ENCODE measurements at places on chromosomes 2 and 18.

DNA sequence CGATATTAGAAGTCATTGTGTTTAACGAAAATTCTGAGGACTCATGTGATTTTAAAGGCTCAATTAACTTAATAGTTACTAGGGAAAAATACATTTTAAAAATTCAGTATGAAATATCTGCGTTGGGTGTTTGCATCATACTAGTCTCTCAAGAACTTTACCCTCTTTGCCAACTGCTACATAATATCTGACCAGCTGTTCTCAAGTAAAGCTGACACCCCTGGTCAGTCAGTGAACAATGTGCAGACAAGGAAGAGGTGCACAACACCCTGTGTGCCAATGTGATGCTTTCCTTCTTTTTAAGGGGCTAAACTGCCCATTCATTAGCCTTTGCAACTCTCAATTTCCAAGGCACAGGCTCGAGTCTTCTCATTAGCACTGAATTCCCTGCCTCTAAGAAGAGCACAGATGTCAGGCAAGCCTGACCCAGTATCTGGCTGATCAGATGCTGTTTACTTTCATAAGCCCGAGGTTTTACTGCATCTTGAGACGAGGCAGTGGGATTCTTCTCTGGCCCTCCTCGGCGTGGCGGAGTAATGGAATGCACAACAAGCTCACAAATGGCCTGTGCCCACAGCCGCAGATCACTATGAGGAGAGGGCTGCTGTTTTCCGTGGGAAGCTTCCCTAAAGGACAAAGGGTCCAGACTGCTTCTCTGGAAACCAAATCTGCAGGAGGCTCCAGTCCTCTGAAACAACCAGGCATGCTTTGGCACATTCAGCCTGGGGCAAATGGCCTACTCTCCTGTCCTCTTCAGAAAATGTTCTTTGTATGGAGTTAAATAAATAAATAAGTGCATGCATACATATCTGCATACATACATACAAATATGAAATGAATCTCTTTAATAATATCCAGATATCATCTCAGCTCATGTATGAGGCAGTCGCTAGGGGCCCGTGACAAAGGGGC, 240.3 kb downstream of the ZNF521 start:
- DNase-seq: no peak
- H3K4me1 ChIP-seq: no peaks in the 10 kb centered on the region
- H3K36me3 ChIP-seq: no peaks in the 10 kb centered on the region
- no peak overlapping the region for H3K27ac ChIP-seq
- no peak overlapping the region for H3K4me3 ChIP-seq

GRCh38 chr2:142286618-142287017, 155.8 kb upstream of the LRP1B start:
- H3K4me1 ChIP-seq: no peaks in the 10 kb centered on the region
- no peaks in the 10 kb centered on the region for H3K27me3 ChIP-seq
- DNase-seq: no peak
- H3K4me3 ChIP-seq: no peak overlapping the region
- H3K36me3 ChIP-seq: no peaks in the 10 kb centered on the region

- H3K4me3 ChIP-seq: peak overlapping the region; percentile 1
- DNase-seq: peak; percentile 86
- no peaks in the 10 kb centered on the region for H3K27me3 ChIP-seq
- H3K27ac ChIP-seq: peak overlapping the region; percentile 98
- H3K4me1 ChIP-seq: peaks cover 98% of the 10 kb centered on the region
- no peaks in the 10 kb centered on the region for H3K36me3 ChIP-seq
Measured at GRCh38 chr18:48928787-48929186, 22.0 kb downstream of the SMAD7 start.

GRCh38 chr18:49815927-49816326, 2.6 kb upstream of the ACAA2 start:
- no peak overlapping the region for H3K4me3 ChIP-seq
- DNase-seq: no peak
- peaks cover 36% of the 10 kb centered on the region for H3K4me1 ChIP-seq
- no peak overlapping the region for H3K27ac ChIP-seq

DNA sequence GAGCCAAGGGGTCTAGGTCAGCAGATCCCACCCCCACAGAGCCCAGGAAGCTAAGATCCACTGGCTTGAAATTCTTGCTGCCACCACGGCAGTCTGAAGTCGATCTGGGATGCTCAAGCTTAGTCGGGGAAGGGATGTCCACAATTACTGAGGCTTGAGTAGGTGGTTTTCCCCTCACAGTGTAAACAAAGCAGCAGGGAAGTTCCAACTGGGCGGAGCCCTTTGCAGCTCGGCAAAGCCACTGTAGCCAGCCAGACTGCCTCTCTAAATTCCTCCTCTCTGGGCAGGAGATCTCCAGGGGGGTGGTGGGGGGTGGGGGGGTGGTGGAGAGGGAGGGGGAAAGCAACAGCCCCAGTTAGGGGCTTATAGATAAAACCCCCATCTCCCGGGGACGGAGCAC, 419.5 kb downstream of the NUP35 start:
- no peaks in the 10 kb centered on the region for H3K36me3 ChIP-seq
- DNase-seq: peak; percentile 38
- peak overlapping the region; percentile 77 for H3K27ac ChIP-seq
- H3K27me3 ChIP-seq: no peaks in the 10 kb centered on the region
- peaks cover 4% of the 10 kb centered on the region for H3K4me1 ChIP-seq

- peak overlapping the region; percentile 78 for H3K27ac ChIP-seq
- peaks cover 73% of the 10 kb centered on the region for H3K27me3 ChIP-seq
- no peak for DNase-seq
- H3K4me3 ChIP-seq: peak overlapping the region; percentile 61
Measured at GRCh38 chr18:8707556-8708300, 2.4 kb downstream of the MTCL1 start.

DNA sequence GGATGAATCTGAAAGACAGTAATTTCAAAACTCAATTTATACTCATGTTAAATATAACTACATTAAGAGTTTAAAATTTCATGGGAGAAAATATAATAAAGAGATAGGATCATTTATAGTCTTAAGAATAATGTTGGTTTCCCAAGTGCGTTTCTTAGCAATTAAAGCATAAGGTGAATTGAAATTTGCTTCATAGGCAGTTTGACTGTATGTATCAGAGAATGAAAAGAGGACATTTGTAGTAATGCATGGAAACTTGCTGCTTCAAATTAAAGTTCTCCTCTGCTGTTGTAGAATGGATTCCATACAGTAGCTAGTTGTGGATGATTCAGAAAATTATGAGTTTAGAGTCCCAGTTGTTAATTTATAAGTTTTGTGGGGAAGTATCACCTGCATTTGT, 68.1 kb downstream of the NUP35 start:
- H3K27ac ChIP-seq: no peak overlapping the region
- no peaks in the 10 kb centered on the region for H3K36me3 ChIP-seq
- H3K4me1 ChIP-seq: no peaks in the 10 kb centered on the region
- no peak overlapping the region for H3K4me3 ChIP-seq
- DNase-seq: no peak

GRCh38 chr2:46230115-46230571, 67.1 kb upstream of the EPAS1 start:
- no peaks in the 10 kb centered on the region for H3K27me3 ChIP-seq
- no peak overlapping the region for H3K4me3 ChIP-seq
- peaks cover 3% of the 10 kb centered on the region for H3K4me1 ChIP-seq
- H3K27ac ChIP-seq: no peak overlapping the region
- no peak for DNase-seq
- H3K36me3 ChIP-seq: no peaks in the 10 kb centered on the region

DNA sequence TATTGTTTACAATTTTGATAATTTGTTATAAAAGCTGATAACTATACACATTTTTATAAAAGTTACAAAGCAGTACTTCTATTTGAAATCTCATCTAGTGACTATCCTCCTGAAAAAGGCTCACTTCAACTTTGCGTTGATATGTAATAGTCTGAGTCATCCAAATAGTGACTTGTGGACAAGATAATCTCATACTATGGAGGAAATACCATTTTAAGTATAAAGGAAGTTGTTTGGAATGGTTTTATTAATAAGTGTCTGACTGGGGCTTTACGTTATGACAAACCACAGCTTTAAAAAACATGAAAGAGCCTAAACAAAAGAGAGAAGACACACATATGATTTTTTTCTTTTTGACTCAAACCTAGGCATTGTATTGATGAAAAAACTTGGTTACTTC, 272.3 kb upstream of the COL3A1 start:
- H3K36me3 ChIP-seq: no peaks in the 10 kb centered on the region
- H3K4me1 ChIP-seq: no peaks in the 10 kb centered on the region
- no peak overlapping the region for H3K27ac ChIP-seq
- no peak overlapping the region for H3K4me3 ChIP-seq
- no peaks in the 10 kb centered on the region for H3K27me3 ChIP-seq

DNA sequence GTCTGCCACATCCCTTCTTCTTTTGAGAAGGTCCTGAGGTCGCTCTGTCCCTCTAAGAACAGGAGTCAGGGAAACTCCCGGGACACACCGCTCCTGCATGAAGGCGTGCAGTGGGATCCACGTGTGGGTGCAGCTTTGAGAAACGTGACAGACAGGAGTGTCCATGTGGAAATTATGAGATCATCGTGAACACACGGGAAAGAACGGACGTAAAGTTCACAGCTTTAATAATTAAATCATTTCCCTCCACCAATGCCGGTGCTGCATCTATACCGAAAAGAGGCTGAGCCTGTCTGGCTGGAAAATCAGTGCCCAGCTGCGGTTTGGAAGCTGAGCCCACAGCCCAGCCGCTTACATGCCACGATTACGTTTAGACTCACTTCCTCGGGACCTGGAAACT, 372.4 kb upstream of the SALL3 start:
- H3K4me1 ChIP-seq: no peaks in the 10 kb centered on the region
- H3K27me3 ChIP-seq: no peaks in the 10 kb centered on the region
- H3K27ac ChIP-seq: no peak overlapping the region
- no peak for DNase-seq
- no peaks in the 10 kb centered on the region for H3K36me3 ChIP-seq

DNA sequence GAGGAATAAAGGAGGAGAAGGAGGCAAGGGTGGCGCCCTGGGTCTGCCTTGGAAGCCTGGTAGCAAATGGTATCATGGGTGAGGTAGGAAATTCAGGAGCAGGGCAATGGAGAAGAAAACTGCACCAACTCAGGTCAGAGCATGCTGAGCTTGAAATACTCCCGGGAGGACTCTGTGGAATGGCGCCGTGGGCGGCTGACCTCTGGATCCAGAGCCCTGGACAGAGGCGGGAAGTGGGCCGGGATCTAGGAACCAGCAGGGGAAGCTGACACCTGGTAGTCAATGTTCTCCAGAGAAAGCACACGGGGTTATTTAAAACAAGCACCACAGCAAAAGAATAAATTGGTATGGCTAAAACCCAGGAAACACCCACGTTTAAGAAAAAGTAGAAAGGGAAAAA, 161.3 kb downstream of the INO80D start:
- H3K36me3 ChIP-seq: no peaks in the 10 kb centered on the region
- no peak overlapping the region for H3K27ac ChIP-seq
- H3K27me3 ChIP-seq: peaks cover 11% of the 10 kb centered on the region
- no peak overlapping the region for H3K4me3 ChIP-seq
- peaks cover 8% of the 10 kb centered on the region for H3K4me1 ChIP-seq
- no peak for DNase-seq

GRCh38 chr2:145811276-145812164, 1291.6 kb upstream of the ZEB2 start:
- H3K4me1 ChIP-seq: no peaks in the 10 kb centered on the region
- DNase-seq: no peak
- no peaks in the 10 kb centered on the region for H3K27me3 ChIP-seq
- H3K36me3 ChIP-seq: no peaks in the 10 kb centered on the region

- no peaks in the 10 kb centered on the region for H3K36me3 ChIP-seq
- no peaks in the 10 kb centered on the region for H3K27me3 ChIP-seq
- H3K4me1 ChIP-seq: no peaks in the 10 kb centered on the region
- DNase-seq: no peak
- no peak overlapping the region for H3K27ac ChIP-seq
Measured at GRCh38 chr2:59899692-59900091, 653.8 kb downstream of the BCL11A start.

GRCh38 chr18:51621113-51621863, 423.8 kb upstream of the MEX3C start:
- no peaks in the 10 kb centered on the region for H3K4me1 ChIP-seq
- peak; percentile 37 for DNase-seq
- H3K27ac ChIP-seq: no peak overlapping the region
- peaks cover 15% of the 10 kb centered on the region for H3K27me3 ChIP-seq

- DNase-seq: no peak
- H3K4me3 ChIP-seq: no peak overlapping the region
- no peaks in the 10 kb centered on the region for H3K36me3 ChIP-seq
- H3K27ac ChIP-seq: no peak overlapping the region
- no peaks in the 10 kb centered on the region for H3K27me3 ChIP-seq
Measured at GRCh38 chr2:212249451-212249850, 289.2 kb downstream of the ERBB4 start.

- H3K4me3 ChIP-seq: no peak overlapping the region
- H3K27ac ChIP-seq: no peak overlapping the region
- no peak for DNase-seq
- H3K36me3 ChIP-seq: peaks cover 15% of the 10 kb centered on the region
- peaks cover 2% of the 10 kb centered on the region for H3K4me1 ChIP-seq
- peaks cover 3% of the 10 kb centered on the region for H3K27me3 ChIP-seq
Measured at GRCh38 chr2:240524963-240525718, 32.6 kb downstream of the ANKMY1 start.

DNA sequence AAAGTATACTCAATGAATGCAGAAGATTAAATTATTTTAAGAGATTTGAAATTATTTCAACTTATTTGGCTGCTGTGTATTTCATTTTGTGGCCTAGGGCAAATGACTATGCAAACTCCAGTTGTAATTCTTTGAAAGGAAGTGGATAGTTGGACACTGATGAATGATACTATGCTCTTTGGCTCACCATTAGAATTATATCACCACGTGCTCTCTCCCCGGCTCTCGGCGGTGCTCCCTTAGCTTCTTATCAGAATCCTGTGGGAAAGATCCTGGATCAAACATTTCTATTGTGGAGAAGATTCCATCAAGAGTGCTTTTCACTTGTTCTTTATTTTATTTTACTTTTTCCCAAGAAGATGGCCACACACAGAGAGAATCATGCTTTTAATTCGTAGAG, 55.2 kb downstream of the ADCYAP1 start:
- no peaks in the 10 kb centered on the region for H3K4me1 ChIP-seq
- no peaks in the 10 kb centered on the region for H3K36me3 ChIP-seq
- H3K27ac ChIP-seq: no peak overlapping the region
- H3K27me3 ChIP-seq: peaks cover 23% of the 10 kb centered on the region

GRCh38 chr2:125471963-125472362, 1184.0 kb upstream of the GYPC start:
- peak; percentile 9 for DNase-seq
- H3K27ac ChIP-seq: no peak overlapping the region
- no peaks in the 10 kb centered on the region for H3K36me3 ChIP-seq
- H3K4me3 ChIP-seq: no peak overlapping the region
- no peaks in the 10 kb centered on the region for H3K27me3 ChIP-seq
- H3K4me1 ChIP-seq: no peaks in the 10 kb centered on the region

GRCh38 chr18:79302120-79302519, 93.6 kb upstream of the NFATC1 start:
- no peaks in the 10 kb centered on the region for H3K27me3 ChIP-seq
- no peak overlapping the region for H3K4me3 ChIP-seq
- peaks cover 3% of the 10 kb centered on the region for H3K4me1 ChIP-seq
- no peaks in the 10 kb centered on the region for H3K36me3 ChIP-seq
- DNase-seq: peak; percentile 87

DNA sequence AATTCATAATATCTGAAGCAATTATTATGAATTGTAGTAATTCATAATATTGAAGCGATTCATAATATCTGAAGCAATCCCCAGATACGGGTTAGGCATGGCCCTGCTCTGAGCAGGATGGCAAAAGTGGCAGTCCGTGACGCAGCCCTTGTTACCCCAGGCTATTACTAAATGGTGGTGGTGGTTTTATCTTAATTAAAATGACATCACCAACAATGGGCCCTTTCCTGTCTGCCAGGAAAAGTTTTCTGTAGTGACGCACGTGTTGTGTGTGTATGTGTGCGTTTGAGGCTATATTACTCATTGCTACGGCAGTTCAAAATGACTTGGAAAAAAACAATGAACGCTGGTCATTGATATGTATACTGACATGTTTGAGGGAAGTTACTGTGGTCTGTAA, 10.6 kb upstream of the MOCOS start:
- DNase-seq: no peak
- H3K4me3 ChIP-seq: no peak overlapping the region
- H3K36me3 ChIP-seq: peaks cover 28% of the 10 kb centered on the region
- H3K4me1 ChIP-seq: peaks cover 23% of the 10 kb centered on the region
- H3K27ac ChIP-seq: peak overlapping the region; percentile 43
